ENCODE measurements at places on chromosomes 5 and 9.

DNA sequence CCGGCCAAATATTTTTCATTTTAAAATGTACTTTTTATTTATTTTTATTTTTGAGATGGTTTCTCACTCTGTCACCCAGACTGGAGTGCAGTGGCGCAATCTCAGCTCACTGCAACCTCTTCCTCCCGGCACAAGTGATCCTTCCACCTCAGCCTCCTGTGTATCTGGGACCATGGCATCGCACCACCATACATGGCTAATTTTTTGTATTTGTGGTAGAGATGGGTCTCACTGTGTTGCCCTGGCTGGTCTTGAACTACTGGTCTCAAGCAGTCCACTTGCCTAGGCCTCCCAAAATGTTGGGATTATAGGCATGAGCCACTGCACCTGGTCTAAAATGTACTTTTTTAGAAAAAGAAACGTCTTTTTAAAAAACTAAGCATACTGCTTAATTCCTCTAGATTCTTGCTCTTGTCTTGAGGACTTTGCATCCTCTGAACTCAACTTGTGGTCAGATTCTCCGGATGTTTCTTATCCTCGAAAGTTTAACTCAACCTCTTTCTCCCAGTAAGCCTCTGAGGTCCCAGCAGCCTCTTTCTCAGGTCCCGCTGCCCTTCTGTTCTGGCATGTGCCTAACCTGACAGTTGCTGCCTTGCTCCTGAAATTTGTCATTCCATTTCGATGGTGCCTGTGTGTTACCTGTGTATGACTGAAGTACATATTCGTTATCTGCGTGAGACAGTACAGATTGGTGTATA, 63.0 kb downstream of the TRIO start:
- DNase-seq = no peak

GRCh38 chr9:90287567-90288274, 354.9 kb downstream of the DIRAS2 start:
- no peak for DNase-seq

- DNase-seq = peak; percentile 27
Measured at GRCh38 chr5:5293029-5293428, 129.4 kb upstream of the ICE1 start.

- no peak for DNase-seq
Measured at GRCh38 chr5:169460896-169461295, 122.7 kb upstream of the SPDL1 start.

- no peak for DNase-seq
Measured at GRCh38 chr5:167950126-167950721, 341.2 kb upstream of the WWC1 start.

- no peak for DNase-seq
Measured at GRCh38 chr9:129626625-129627284, 792 bp downstream of the NTMT1 start.

DNA sequence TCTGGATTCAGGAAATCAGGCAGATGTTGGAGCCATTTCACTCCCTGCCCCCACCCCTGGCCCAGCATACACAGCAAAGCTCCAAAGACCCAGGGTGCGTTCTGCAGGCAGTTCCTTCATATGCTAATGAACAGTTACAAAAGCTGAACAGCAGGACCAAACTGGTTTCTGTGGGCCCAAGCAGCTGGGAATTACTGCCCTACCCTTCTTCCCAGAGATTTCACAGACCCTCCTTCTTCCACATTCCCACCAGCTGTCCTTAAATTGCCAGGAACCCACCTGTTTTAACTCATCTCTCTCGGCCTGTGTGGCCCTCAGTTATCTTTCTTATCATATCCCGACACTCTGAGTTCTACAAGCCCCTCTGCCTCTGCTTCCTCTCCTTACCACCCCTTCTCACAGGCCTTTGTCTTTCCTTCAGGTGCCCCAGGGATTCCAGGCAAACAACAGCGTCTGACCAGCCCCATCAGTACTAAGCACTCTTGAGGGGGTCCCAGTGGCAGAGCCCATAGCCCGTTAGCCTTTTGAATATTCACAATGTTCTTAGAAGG, 10.6 kb upstream of the F2RL1 start:
- DNase-seq = peak; percentile 93

DNA sequence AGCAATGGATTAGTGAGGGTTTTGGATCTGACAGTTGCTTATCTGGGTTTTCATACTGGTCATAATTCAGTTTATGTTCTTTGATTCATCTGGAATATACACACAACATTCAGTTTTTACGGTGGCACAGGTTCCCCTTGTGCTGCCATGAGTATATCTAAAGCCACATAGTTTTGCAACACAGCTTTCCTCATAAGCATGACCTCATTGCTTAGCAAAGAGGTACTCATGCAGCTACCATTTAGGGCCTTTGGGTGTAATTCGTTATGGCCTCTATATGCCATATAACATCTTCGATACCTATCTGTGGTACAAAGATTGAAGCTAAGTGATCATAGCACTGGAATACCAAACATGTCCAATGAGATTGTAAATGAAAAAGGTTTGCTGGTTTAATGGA, 2.9 kb upstream of the RBM22 start:
- DNase-seq = no peak

- no peak for DNase-seq
Measured at GRCh38 chr5:101284736-101285375, 381.8 kb upstream of the ST8SIA4 start.

DNA sequence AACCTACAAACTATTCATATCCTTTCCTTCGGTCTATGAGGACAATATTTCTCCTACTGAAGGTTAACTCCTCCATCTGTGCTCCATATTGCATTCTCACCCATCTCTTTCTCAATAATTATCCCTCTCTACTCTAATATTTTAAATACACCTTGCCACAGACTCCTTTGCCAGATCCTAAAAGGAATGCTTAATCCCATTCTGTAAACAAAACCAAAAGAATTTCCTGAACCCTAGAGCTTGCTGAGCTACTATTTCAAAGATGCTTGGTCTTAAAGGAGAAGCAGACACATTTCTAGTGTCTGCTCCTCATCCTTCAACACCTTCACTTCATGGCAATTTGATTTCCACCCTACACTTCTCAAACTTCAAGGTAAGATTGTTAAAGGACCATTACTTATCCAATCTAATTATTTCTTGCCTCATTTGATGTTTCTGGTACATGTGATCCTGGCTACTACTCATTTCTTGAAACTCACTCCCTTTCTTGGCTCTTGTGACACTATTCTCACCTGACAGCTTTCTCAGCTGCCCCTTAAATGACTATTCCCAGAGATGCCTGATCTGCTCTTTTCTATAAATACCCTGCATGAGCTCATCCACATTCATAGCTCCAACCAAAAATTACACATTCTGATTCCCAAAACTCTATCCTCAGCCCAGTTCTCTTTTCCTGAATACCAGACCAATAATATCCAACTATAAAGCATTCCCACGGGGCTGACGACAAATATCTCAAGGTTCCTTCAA, 20.2 kb downstream of the HOMER1 start:
- DNase-seq = no peak

- DNase-seq = no peak
Measured at GRCh38 chr9:21121079-21121478, 20.6 kb downstream of the IFNW1 start.

DNA sequence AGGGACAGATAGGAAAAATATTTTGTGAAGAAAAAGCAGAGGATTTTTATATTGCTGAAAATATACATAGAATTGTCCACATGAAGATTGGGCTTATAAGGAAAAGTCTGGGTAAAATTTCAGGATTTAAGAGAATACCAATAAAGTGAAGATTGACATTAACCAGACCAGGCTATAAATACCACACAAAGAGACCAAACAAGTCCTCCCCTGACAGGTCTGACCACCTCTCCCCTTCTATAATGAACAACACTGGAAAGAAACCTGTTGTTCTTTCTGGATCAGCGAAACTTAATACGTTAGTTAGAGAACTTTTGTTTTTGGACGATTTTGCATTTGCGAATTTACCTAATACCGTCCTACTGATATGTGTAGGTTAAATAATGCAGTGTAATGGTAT, 138.3 kb downstream of the ISL1 start:
- no peak for DNase-seq

DNA sequence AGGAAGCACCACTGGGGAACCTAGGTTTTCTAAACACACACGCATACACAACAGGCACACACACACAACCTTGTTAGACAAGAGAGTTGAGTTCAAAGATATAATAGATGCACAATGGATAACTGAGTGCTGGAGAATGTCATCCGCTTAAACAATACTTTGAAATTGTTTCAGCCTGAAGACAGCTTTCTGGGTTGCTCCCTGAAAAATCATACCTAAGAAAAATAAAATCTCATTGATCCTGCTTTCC, 126.1 kb downstream of the TMEM161B start:
- DNase-seq = no peak

- no peak for DNase-seq
Measured at GRCh38 chr5:151909628-151910027, 15.0 kb downstream of the GLRA1 start.

- DNase-seq = peak; percentile 25
Measured at GRCh38 chr5:140927228-140927573, 1.1 kb downstream of the PCDHAC1 start.

- no peak for DNase-seq
Measured at GRCh38 chr5:137250421-137250820, 248.7 kb downstream of the SPOCK1 start.

GRCh38 chr5:54844905-54845566, 140.4 kb downstream of the ESM1 start:
- no peak for DNase-seq

DNA sequence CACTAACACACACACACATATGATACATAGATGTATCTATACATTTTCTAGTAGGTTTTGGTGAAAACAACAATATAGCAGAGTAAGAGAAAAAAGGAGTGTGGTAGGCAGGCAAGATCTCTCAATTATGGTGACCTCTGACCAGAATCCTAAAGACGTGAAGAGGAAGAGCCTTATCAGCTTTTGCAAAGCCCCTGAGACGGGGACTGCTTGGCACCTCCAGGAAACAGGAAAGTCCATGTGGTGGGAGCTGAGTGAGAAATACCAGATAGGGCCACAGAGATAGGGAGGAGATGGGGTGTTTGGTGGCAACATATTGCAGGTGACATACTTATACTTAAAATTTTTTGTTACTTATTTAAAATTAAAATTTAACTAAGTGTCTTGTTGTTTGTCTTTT, 39.9 kb upstream of the CTXN3 start:
- DNase-seq = no peak

- no peak for DNase-seq
Measured at GRCh38 chr9:72633966-72634365, 112.6 kb downstream of the TMC1 start.

GRCh38 chr9:129276486-129277230, 98.6 kb upstream of the IER5L start:
- no peak for DNase-seq

- no peak for DNase-seq
Measured at GRCh38 chr9:134758949-134759607, 117.5 kb downstream of the COL5A1 start.

GRCh38 chr5:14672484-14673394, 8.2 kb downstream of the OTULIN start:
- DNase-seq = no peak

- DNase-seq = no peak
Measured at GRCh38 chr5:149203921-149204441, 62.7 kb downstream of the ABLIM3 start.

- DNase-seq = no peak
Measured at GRCh38 chr5:140869555-140869886, 764 bp downstream of the PCDHA11 start.

GRCh38 chr5:161095953-161096352, 243.9 kb upstream of the ATP10B start:
- DNase-seq = no peak

- DNase-seq = no peak
Measured at GRCh38 chr9:86764671-86765343, 182.5 kb downstream of the GAS1 start.

GRCh38 chr5:6948562-6948961, 235.3 kb downstream of the TENT4A start:
- no peak for DNase-seq

- DNase-seq = no peak
Measured at GRCh38 chr9:70285246-70285645, 26.5 kb downstream of the SMC5 start.

GRCh38 chr5:25020454-25020853, 375.7 kb upstream of the CDH10 start:
- peak; percentile 31 for DNase-seq

DNA sequence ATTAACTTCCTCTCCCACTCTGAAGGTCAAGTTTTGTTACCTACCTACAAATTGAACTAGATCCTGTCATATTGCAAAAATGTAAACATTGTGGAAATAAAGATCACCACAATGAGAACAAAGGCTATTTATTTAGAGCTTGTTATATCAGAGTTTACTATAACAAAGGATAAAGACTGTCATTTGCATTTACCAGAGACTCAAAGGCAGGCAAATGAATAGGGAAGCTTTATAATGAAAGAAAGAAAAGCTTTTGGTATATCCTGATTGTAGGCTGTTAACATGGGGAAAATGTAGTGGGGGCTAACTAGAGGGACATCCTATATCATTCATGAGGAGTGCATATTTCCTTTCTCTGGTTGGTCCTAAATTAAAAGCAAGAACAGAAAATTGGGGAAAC, 403.5 kb upstream of the TYRP1 start:
- DNase-seq = no peak

- DNase-seq = no peak
Measured at GRCh38 chr5:178551059-178551458, 39.1 kb downstream of the COL23A1 start.

DNA sequence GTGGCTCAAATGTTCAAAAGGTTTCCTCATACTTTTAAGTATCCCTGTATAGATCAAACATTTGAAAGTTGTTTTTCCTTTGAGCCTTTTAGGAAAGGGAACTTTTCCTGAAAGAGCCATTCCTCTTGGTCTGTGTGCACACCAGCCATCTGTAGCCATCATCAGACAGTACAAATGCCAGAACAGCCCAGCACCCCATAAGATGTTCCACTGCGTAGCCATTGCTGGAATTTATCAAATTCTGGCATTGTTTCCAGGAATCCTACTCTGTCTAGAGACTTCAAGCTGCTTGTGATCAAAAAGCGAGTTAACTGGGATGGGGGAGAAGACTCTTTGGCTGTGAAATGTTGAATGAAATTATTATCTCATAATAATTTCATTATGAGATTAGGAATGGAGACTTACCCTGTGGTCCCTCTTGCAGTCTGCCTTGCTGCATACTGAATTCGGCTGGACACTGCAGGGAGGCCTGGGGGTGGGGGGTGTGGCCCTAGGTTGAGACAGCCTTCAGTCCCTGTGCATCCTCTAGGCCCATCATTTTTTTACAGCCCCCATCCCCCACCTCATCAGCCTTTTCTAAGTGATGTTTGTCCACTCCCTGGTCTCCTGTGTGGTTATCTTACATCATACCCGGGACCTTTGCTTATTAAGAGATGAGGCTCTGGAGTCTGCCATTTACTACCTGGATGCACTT, 99.8 kb downstream of the RALGPS1 start:
- DNase-seq = no peak

DNA sequence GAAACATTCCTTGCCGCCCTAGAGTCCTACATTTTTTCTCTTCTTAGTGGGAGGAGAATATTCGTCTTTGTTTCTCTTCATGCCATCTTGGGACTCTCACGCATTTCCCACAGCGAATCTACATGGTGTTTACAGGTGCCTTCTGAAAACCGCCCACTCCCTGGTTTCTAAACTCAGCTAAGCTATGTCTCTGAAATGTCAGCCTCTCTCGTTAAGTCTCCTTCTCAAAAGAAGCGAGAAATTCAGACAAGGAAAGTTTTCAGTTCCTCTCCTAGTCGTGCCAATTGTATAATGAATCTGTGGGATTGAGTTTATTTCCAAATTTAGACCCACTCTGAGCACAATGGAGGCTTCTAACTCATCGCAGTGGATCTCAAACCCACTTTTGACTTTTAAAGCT, 186.8 kb upstream of the NFIB start:
- no peak for DNase-seq

- no peak for DNase-seq
Measured at GRCh38 chr9:137985637-137986071, 108.1 kb downstream of the CACNA1B start.
